T-helper 1 cell treated with Interleukin-12 subunit alpha and Interleukin-12 subunit beta and Interleukin-4 antibody, amounts not matched to agents 30 ng/mL and 1 ng/mL, for 36 hours (primary cell): ENCODE measurements at places on chromosomes 11 and 22. TPM values are rescaled to one million over a fixed set of nuclear protein-coding genes. Genes with fewer than 3 reads are reported as not detected.

Gene DLAT
- 31.1 and 31.7 TPM in 2 replicates for total RNA-seq

Gene KDM4D
- 0.44 TPM in 2 replicates for total RNA-seq

Gene KRTAP5-8
- total RNA-seq = 0.29 TPM in 1 of 2 replicates, not detected in the other

Gene MUC5AC
- total RNA-seq = not detected in 2 replicates

Gene PATE1
- total RNA-seq = not detected in 2 replicates

Gene DBX1
- total RNA-seq = not detected in 2 replicates

Gene ANGPTL5
- not detected in 2 replicates for total RNA-seq

Gene ACRV1
- total RNA-seq = not detected in 2 replicates

Gene XKR3
- not detected in 2 replicates for total RNA-seq

Gene OLFML1
- total RNA-seq = not detected in 2 replicates

Gene C11orf42
- total RNA-seq = not detected in 2 replicates

Gene GTSE1
- 55.8 and 56.0 TPM in 2 replicates for total RNA-seq

Gene PLEKHA7
- total RNA-seq = 1.3 and 1.8 TPM in 2 replicates

Gene CRYAB
- total RNA-seq = 0.76 TPM in 1 of 2 replicates, not detected in the other

Gene ZP1
- not detected in 2 replicates for total RNA-seq

Gene SLC35E4
- total RNA-seq = 5.7 and 6.2 TPM in 2 replicates

Gene MPPED2
- total RNA-seq = not detected in 2 replicates

Gene MMP12
- total RNA-seq = not detected in 2 replicates

Gene APOA4
- not detected in 2 replicates for total RNA-seq

Gene CDC42BPG
- 0.42 and 1.0 TPM in 2 replicates for total RNA-seq

Gene MS4A4A
- not detected in 2 replicates for total RNA-seq

Gene OR5AS1
- not detected in 2 replicates for total RNA-seq

Gene RASL10A
- 0.49 and 0.76 TPM in 2 replicates for total RNA-seq

Gene LYVE1
- not detected in 2 replicates for total RNA-seq

Gene OR4D5
- not detected in 2 replicates for total RNA-seq

Gene EXPH5
- 0.88 and 1.7 TPM in 2 replicates for total RNA-seq

Gene DDTL
- total RNA-seq = 4.0 and 5.4 TPM in 2 replicates

Gene FAM118B
- 13.4 and 14.0 TPM in 2 replicates for total RNA-seq

Gene SAA4
- not detected in 2 replicates for total RNA-seq

Gene OR51M1
- not detected in 2 replicates for total RNA-seq

Gene C1QTNF5
- total RNA-seq = not detected in 2 replicates

Gene DEFB131B
- total RNA-seq = not detected in 2 replicates

Gene A4GALT
- not detected in 2 replicates for total RNA-seq

Gene CRYBB3
- total RNA-seq = 0.61 TPM in 1 of 2 replicates, not detected in the other

Gene HTR3A
- not detected in 2 replicates for total RNA-seq

Gene OR52B4
- total RNA-seq = not detected in 2 replicates

Gene NFAM1
- total RNA-seq = 0.81 and 1.1 TPM in 2 replicates

Gene SYCE3
- not detected in 2 replicates for total RNA-seq

Gene CCDC157
- total RNA-seq = 4.6 and 5.4 TPM in 2 replicates

Gene NXPE2
- not detected in 2 replicates for total RNA-seq

Gene NLRP6
- total RNA-seq = 10.5 and 11.7 TPM in 2 replicates

Gene CARNS1
- total RNA-seq = 0.47 and 0.66 TPM in 2 replicates

Gene MRPL23
- total RNA-seq = 45.3 and 51.3 TPM in 2 replicates

Gene MRGPRX4
- not detected in 2 replicates for total RNA-seq

Gene TMA7B
- total RNA-seq = 6.1 and 8.2 TPM in 2 replicates

Gene CLP1
- total RNA-seq = 19.5 and 19.9 TPM in 2 replicates

Gene SCGB2A2
- not detected in 2 replicates for total RNA-seq

Gene SLC5A1
- not detected in 2 replicates for total RNA-seq

Gene DNAJC4
- total RNA-seq = 26.9 and 30.3 TPM in 2 replicates

Gene OR52D1
- not detected in 2 replicates for total RNA-seq

Gene ESAM
- 0.41 and 0.47 TPM in 2 replicates for total RNA-seq

Gene C22orf15
- total RNA-seq = 0.41 and 0.74 TPM in 2 replicates

Gene FUT4
- 7.1 and 7.5 TPM in 2 replicates for total RNA-seq

Gene NLRP14
- total RNA-seq = 0.24 and 0.34 TPM in 2 replicates

Gene EFCAB6
- total RNA-seq = not detected in 2 replicates
